H1 (cell line): ENCODE measurements at places on chromosomes 2 and 18.

GRCh38 chr2:230774348-230774951 is 61.8 kb downstream of the CAB39 start:
- no peak for DNase-seq

DNA sequence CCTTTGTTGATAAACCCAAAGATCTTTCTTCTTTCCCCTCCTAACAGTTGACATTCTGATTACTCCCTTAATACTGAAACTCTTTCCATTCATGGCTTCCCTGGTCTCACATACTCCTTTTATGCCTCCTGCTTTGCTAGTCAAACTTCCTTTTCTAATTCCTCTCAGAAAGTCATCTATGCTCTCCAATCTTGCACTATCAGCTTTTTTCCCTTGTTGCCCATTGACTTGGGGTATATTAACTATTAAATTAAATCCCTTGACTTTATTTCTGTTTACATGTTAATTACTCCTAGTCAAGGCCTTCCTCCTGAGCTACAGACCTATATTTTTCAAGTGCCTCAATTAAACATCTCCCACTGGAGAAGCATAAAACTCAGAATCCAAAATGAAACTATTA is 3.6 kb upstream of the COL5A2 start:
- no peak for DNase-seq

- DNase-seq, result no peak
Measured at GRCh38 chr2:76491503-76491902, 780.8 kb upstream of the GCFC2 start.

GRCh38 chr2:164581050-164581449 is 40.2 kb downstream of the GRB14 start:
- no peak for DNase-seq

- DNase-seq, result no peak
Measured at GRCh38 chr18:58955738-58956137, 91.1 kb downstream of the ZNF532 start.

DNA sequence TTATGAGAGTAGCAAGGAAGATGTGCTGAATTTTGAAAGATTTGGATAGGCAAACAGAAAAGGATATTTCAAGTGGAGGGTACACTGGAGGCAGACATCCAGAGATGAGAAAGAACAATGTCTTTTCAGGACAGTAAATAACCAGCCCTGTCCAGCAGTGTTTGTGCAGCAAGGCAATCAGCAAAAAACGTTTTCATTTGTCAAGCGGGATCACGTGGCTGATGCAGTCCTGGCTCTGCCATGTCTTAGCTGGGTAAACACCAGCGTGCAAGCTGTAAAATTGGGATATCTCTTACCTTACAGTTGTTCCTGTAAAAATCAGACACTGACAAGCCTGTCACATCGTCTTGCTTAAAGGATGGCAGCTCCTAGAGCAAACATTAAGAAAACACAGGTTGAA is 67.8 kb downstream of the CWC22 start:
- DNase-seq, result no peak

DNA sequence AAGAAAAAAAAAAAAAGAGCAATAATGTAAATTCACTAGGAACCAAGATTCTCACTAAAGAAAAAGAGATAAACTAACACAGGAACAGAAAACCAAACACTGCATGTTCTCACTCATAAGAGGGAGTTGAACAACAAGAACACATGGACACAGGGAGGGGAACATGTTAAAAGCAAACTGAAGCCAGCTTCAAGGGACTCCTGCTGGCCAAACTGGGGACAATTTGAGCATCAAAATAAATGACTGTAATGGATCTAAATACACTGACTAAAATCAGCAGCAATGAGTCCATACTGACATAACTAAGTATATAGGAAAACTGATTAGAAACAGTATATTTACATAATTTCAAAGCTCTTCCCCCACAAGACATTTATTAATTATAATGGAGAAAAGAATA is 73.0 kb downstream of the FARSB start:
- no peak for DNase-seq

DNA sequence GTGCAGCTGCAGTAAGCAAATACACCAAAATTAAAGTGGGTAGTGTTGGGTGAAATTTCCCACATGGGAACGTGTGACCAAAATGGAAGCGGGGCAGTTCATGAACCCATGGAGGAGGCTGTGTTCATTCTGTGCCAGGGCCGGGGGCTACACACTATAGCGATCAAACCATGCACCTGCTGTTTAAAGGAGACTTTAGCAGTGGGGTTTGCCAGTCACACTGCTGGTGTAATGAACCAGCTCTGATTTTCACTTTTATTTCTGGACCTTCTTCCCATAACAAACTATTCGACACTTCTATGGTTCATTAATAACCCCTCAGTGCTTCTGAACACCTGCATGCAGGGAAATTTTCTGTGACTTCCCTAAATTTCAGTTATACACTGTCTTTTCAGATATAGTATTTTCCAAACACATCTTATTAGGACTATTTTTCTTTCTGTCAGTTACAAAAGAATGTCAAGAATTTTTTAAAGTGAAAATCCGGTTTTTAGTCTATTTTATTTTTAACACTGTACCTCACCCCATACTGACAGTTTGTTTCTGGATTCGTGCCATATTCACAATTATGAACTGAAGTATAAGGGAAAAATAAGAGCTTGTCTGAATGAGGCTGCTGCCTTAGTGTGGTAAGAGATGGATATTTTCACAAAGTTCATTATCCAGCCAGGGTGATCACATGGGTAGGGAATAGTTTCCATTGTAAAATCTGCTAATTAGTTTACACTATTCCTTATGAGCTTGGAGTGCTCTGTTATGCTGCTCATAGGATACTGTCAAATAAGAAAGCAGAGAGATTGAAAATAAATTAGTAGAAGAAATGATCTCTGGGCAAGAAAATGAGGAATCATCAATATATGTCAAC is 111.3 kb upstream of the CAVIN2 start:
- DNase-seq, result no peak

- DNase-seq, result peak; percentile 33
Measured at GRCh38 chr18:36328916-36329315, 31.4 kb downstream of the FHOD3 start.
